Stimulated activated CD4-positive, alpha-beta T cell treated with anti-CD3 and anti-CD28 coated beads, Interleukin-2, amount 100 ng/mL, for 48 hours (primary cell): ENCODE measurements at places on chromosomes 13 and 19.

- DNase-seq: no peak
Observed at GRCh38 chr19:18809149-18809868, 18.2 kb upstream of the COMP start.

DNA sequence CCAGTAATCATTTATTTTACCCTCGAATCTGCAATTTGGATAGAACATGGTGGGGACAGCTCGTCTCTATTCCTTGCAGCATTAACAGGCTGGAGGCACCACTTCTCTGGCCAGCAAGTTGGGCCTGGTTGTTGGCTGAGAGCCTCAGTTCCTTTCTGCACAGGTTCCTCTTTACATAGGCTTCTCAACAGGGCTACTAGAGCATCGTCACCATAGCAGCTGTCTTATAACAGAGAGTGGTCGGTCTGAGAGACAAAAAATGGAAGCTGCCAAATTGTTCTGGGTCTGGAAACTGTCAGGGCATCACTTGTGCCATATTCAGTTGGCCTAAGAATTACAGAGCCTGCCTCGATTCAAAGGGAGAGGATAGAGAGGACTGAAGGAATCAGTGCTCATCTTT is 86.7 kb downstream of the DNAJC15 start:
- no peak for DNase-seq

DNA sequence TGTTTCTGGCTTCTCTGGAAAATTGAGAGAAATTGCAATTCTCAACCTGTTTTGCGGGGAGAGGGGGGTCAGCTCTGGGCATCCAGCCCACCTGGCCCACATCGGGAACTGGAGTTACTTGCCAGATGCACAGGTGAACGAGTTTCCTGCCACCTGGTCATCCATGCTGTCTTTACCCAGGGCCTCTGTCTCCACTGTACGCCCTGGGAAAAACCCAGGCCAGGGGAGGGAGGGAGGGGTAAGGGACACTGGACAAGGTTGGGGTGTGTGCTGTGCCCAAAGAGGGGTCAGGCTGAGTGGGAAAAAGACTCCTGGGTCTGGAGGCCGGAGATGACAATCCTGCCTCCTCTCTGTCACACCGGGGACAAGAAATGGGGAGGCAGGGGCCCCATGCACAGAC is 307.6 kb downstream of the ZNF536 start:
- DNase-seq: no peak

DNA sequence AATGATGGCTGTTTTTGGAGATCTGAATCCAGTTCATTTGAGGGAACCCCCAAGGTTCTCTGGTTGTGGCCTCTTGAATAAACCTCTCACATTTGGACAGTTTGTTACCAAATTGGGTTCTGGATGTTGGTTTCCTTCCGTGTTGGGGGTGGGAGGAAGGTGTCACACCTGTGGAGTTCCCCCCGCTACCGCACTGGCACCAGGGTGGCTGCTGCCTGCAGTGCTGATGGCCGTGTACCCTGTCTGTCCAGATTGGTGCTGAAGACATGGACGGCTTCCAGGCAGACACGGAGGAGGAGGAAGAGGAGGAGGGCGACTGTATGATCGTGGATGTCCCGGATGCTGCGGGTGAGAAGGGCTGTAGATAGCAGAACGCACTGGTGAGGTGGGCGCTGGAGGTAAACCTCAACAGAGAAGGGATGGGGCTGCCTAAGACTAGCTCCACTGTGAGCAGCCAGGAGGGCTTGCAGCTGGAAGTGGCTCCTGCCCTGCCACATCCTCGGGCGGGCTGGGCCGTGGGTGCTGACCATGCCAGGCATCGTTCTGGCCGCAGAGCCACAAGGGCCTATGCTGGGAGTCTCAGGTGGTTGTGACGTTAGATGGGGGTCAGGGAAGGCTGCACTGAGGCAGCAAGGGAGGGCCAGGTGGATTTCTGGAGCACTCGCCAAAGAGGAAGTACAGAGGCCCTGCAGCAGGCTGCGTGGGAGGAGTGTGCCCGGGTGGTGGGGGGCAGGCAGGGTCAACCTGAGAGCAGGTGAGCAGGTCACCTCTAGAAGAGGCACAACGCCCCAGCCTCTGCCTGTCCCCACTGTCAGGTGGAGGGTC is 15.4 kb downstream of the UBXN6 start:
- no peak for DNase-seq

GRCh38 chr19:33705090-33705847 is 83.5 kb downstream of the CHST8 start:
- DNase-seq: no peak
